ENCODE measurements at places on chromosomes 2 and 18.

GRCh38 chr18:61402726-61403125 lies 69.5 kb downstream of the CDH20 start:
- DNase-seq, result no peak

DNA sequence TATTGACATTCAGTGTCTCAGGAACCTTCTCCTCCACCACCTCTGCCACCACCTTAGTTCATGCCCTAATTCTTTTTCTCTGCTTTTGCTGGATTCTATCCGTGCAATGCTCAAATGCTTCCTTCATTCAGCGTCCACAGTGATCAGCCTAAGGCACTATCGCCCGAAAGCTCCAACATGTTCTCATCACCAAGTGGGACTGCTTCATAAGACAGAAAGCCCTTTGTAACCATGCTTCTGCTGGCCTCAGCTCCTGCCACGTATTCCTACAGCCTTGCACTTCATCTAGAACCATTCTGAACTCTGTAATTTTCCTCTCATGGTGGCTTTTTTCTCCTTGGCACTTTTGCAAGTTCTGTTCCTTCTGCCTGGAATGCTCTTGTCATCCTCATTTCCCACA lies 222.9 kb downstream of the HNMT start:
- no peak for DNase-seq

- no peak for DNase-seq
These were observed 102.6 kb downstream of the MCFD2 start for GRCh38 chr2:46813020-46813415.

DNA sequence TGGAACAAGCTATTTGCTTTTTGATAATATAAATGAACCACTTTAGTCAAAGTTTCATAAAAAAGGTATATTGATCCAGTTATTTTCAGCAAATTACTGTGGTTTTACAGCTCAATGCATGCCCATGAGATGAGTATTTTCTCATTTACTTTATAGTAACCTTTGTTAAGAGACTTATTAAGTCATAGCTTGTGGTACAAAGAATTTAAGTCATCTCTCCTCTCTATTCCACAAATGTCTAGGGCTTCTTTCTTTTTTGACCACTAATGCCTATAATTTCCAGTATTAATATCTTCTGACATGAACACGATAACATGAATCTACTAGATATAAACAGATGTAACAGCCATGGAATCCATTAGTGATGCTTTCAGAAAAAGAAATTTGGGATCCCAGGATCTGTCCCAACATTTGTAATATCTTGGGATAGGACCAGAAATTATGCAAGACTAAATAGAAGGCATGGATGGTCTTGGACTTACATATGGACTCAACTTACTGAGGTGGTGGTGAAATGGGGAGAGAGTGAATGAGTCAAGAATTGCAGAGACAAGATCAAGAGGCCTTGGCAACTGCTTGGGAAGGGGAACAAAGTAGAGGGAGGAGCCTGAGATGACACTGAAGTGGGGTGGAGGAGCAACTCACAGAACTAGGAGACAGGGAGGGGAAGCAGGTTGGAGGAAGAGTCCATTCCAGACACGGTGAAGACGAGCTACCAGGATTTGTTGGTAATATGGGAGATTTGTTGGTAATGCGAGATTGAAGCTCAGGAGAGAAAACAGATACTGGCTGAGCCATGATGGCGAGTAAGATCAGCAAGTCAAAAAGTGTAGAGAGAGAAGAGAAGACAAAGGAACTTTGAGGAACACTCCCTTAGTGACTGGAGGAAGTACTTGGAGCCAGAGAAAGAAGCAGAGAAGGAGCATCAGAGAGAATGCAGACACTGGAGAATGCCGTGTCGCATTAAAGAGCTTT lies 42.4 kb upstream of the KDM3A start:
- DNase-seq, result no peak

DNA sequence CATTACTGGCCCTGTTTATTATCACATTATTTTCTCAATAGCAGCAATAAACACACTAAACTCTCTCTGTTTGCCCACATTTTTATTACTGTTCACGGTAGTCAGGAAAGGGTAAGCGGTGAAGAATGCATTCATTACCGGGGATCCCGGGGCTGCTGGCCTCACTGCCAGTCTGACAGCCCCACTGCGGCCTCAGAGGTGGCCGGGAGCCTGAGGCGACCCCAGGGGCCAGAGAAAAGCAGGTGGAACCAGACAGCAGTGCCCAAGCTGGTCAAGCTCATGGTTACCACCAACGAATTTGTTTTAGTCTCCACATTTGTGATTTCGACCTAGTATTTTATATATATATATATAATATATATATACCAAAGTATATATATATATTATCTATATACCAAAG lies 127.7 kb downstream of the LRATD1 start:
- no peak for DNase-seq

DNA sequence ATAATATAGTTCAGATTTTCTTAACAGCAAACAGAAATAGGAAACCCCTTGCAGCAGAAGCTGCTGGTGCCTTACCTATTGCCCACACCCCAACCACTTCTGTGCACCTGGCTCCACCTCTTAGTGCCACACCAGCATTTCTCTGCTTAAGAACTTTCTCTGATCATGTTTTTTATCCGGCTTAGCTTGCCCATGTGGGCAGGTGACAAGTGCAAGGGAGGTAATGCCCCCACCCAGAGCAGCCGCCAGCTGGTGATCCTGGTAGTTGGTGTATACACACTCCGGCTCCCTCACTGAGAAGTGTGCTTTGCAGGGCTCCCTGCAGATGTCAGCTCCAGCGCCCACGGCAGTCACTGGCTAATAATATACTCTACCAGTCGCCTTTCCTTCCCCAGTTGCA lies 126.3 kb downstream of the ALPK2 start:
- DNase-seq, result no peak

DNA sequence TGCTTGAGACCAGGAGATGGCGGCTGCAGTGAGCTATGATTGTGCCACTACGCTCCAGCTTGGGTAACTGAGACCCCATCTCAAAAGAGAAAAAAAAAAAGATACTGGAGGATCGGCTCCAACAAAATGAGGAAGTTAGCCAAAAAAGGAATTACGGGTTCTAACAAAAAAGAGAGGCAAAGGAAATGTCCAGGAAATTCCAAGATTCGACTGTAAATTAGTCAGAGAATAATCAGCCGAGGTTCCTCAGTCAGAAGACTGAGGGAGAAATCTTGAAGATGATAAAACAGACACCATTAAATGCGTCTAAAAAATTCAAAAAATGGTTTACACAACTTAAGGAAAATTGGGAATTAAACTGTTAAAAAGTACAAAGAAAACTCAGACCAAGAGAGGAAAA lies 89.5 kb downstream of the AAK1 start:
- DNase-seq, result no peak

- DNase-seq, result no peak
These were observed 441.7 kb downstream of the CBLN2 start for GRCh38 chr18:72102412-72102811.

DNA sequence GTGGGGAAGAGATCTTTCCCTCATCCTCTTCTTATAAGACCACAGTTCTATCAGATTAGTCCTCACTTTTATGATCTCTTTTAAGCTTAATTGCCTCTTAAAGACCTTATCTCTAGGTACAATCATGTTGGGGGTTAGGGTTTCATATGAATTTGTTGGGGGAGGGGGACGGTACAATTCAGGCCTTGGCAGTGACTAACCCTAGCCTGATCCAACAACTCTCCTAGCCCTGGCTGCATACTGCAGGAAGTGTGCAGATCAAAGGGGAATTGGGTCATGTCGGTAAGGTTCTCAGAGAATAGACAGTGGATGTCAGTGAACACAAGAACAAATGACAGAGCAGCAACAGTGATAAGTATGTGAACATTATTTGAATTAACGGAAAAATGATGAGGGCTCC lies 16.4 kb downstream of the CAPN13 start:
- DNase-seq, result no peak

- DNase-seq, result no peak
These were observed 33.7 kb downstream of the EMILIN2 start for GRCh38 chr18:2880473-2880872.

- no peak for DNase-seq
These were observed 3.5 kb upstream of the SLC9A2 start for GRCh38 chr2:102615620-102616436.

GRCh38 chr2:20062615-20063545 lies 11.5 kb upstream of the LAPTM4A start:
- no peak for DNase-seq

DNA sequence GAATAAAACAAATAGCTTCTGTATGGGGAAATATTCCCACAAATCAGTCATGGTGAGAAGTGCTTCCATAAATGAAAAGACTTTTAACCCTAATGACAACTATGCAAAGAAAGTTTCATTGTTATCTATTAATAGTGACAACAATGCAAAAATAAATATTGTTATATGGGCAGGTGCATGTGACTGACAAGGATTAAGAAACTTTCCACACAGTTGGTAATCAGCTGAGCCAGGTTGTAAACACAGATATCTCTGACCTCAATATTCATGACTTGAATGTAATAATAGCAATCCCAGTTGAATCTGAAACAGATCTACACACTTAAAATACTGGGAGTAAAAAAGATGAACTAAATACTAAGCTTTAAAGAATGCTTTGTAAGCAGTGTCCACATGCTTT lies 517.0 kb upstream of the SOX11 start:
- no peak for DNase-seq

GRCh38 chr2:33806041-33806440 lies 206.9 kb upstream of the FAM98A start:
- no peak for DNase-seq

DNA sequence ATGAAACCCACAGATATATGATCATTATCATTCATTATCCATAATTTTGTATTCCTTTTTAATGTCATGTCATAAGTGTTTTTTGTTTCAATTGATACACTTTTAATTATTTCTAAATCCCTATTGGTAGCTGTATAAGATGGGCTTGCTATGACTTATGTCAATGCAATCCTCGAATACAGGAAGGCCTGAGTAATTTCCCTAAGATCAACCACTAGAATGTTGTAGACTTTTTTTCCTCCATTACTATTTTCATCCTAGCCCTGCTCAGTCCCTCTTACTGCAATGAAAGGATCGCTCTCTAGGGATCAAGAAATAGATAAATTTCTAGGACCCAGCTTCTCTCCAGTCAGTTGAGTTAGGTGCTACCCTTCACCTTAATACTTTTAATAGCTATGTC lies 186.3 kb downstream of the KCNE4 start:
- DNase-seq, result no peak

DNA sequence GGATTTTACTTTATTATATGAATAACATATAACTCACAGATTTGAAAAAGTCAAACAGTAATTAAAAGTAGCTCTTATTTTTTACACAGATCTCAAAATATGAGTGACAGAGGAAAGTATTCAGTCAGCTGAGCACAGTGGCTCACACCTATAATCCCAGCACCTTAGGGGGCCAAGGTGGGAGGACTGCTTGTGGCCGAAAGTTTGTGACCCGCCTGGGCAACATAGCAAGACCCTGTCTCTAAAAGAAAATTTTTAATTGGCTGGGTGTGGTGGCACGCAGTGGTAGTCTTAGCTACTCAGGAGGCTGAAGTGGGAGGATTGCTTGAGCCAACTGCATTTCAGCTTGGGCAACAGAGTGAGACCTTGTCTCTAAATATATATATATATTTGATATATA lies 19.2 kb upstream of the UGP2 start:
- no peak for DNase-seq

- DNase-seq, result no peak
These were observed 3.6 kb downstream of the PNKD start for GRCh38 chr2:218273908-218274249.

- DNase-seq, result no peak
These were observed 69.3 kb downstream of the MARCO start for GRCh38 chr2:119011162-119011909.

- no peak for DNase-seq
These were observed 8.6 kb upstream of the PLEKHM3 start for GRCh38 chr2:208033701-208034502.

DNA sequence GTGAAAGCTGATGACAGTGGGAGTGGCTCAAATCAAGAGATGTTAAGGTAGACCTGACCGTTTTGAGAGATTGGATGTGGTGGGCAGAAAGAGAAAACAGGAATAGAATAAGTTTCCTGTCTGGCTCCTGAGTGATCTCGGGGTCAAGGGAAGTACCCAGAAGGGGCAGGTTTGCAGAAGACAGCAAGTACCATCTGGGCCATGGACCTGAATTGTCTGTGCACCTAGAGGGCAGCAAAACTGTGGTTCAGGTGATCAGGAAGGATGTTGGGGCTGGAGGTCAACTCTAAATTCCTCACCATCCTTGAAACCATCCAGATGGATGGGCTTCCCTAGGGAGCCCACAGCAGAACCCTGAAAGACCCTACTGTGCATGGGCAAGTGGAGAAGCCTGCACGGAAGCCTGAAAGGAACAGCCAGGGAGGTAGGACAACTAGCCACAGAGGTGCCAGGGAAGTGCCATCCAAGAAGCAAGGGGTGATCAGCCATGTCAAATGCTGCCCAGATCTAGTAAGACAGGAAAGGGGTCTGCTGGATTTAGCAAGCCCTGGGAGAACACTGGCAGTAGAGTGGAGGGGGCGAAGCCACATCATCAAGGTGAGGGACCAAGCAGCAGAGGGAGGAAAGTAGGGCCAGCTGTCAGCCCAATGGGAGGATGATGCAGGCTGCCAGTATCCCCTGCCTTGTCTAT lies 8.0 kb downstream of the TEX261 start:
- no peak for DNase-seq
